Hematopoietic multipotent progenitor cell treated with erythropoietin and hydrocortisone succinate and interleukin-3 and kit ligand, for 8 days (in vitro differentiated cells): ENCODE measurements at places on chromosomes 16 and 17.

GRCh38 chr16:68350813-68351350, 40.1 kb downstream of the PRMT7 start:
- no peak for DNase-seq

- DNase-seq, result no peak
Observed at GRCh38 chr16:7571366-7571765, 238.7 kb downstream of the RBFOX1 start.

- DNase-seq, result no peak
Observed at GRCh38 chr17:47862621-47863440, 11.9 kb upstream of the SP6 start.

DNA sequence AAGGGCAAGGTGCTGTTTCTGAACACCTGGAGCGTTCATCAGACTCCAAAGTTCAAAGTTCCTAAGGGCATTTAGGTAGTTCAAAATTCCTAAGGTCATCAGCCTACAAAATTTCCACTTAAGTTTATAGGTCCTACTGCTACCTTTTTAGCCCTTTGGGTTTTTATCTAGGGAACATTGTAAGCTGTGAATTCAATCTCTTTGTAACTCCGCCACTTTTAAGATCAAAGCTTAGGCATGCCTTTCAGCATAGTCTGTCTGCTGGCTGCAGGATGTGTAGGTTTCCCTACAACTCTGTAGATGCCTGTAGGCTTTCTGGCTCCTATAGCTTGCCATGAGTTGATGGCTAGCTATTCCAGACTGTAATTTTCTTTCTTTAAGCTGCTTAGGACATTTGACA, 291.6 kb downstream of the MAP2K6 start:
- DNase-seq, result no peak
